ENCODE measurements at places on chromosomes 7 and 10.

DNA sequence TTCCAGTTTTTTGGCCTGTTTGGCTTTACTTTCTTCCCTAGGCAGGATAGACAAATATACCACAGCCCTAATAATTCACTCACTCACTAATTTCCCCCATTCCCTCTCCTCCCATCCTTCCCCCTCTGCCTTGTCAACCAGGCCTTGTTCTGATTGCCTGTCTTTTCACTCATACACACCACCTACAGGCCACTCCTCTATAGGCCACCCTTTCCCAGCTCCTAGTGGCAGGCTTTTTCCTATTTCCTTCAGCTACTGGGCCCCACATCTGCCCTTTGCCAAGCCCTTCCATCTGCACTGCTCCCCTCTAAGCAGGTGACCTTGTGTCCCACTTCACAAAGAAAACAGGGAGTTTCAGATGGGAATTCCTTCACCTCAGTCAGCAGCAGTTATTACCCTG, 59.8 kb upstream of the MSRB2 start:
- DNase-seq = no peak

GRCh38 chr10:25901199-25901598, 32.8 kb upstream of the MYO3A start:
- DNase-seq = no peak

DNA sequence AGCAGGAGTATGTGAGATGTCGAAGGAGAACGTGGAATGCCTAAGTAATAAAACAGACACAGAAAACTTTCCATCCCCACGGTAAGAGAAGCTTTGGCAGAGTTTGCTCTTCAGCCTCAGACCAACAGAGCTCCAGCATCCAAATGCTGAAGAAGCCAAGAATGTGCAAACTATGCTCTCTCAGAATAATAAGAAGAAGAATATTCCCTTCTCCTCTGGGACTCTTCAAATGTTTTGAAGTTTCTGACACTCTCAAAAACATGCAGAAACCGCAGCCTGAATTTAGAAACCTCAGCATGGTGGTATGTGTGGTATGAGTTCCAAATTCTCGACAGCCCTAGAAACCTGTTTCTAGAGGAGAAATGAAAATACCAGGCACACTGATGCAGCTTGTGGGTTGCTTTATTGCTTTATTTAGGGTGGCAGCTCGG, 113.3 kb downstream of the KCNMA1 start:
- DNase-seq = no peak

- DNase-seq = no peak
Observed at GRCh38 chr10:93867525-93867924, 26.3 kb upstream of the SLC35G1 start.
